ENCODE measurements at places on chromosomes 16 and 17.

DNA sequence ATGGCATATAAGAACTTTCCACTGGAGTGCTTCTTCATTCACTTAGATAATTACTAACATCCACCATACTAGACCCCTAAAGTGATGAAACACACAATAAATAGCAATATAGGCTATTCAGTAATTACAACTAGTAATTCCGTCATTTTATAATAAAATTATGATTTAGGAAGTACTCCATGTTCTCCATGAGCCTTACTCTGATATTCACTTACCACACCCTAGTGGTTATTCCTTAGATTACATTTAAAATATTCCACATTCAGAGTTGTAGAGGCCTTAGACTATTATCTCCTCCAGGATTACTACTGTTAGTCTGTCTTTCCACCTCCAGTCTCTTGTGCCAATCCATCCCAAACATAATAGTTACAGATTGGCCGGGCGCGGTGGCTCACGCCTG, 62.4 kb downstream of the STH start:
- DNase-seq: peak; percentile 11

DNA sequence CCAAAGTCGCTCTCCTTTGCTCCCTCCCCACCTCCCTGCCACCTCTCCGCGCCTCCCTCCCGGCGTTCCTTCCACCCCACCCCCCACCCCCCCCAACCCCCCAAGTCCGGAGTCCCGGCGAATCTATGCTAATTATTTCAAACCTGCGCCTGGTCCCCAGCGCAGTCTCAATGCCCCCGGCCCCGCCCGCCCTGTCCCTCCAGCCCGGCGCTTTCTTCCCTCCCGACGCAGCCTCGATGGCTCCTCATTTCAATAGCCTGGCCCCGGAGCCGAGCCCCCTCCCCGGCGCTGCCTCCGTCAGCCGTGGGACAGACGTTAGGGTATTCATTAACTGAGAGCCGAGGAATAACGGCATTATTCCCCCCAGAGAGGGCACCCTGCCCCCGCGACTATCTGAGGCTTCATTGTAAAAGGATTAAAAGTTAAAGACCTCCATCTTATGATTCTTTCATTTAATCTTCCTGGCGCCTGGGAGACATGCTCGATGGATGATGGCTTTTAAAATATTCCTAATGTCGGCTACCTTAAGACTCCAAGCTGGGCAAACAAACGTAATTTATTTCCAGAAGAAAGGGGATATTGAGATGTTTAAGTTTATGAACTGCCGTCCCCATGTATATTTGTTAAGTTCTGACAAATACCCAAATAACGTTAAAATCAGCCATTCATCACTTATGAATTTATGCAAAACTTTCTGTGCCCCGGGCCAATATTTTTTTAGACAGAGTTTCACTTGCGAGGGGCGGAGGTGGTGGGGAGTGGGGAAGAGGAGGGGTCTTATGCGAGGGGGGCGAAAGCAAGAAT, 3.4 kb downstream of the NOG start:
- no peak for DNase-seq

- DNase-seq: no peak
Measured at GRCh38 chr17:40139566-40140058, 725 bp upstream of the CASC3 start.

GRCh38 chr17:57636274-57636673, 108.8 kb downstream of the CCDC182 start:
- DNase-seq: no peak

GRCh38 chr16:89395150-89396142, 94.9 kb downstream of the ANKRD11 start:
- DNase-seq: peak; percentile 96

GRCh38 chr16:57539072-57539796, 2.9 kb upstream of the CCDC102A start:
- DNase-seq: no peak

DNA sequence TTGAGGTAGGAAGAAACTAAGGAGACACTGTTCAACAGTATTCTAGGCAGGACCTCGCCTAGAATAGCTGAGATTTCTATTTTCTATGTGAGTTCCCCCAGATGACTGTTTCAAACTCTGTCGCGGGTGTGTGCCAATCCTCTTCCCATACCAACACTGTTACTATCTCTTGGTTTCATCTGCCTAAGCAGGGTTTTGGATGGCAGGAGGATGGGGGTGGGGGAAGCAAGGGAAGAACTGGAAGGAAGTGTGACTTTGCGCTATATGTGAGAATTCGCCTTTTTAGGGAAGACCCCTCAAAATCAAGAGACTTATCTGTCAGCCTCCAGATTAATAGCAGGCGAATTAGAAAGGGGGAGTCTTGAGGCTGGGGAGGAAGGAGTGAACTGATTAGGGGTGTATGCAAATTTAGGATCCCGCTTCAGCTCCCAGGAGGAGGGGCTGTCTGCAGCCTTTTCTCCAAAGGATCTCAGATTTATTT, 521 bp upstream of the G6PC3 start:
- peak; percentile 40 for DNase-seq

DNA sequence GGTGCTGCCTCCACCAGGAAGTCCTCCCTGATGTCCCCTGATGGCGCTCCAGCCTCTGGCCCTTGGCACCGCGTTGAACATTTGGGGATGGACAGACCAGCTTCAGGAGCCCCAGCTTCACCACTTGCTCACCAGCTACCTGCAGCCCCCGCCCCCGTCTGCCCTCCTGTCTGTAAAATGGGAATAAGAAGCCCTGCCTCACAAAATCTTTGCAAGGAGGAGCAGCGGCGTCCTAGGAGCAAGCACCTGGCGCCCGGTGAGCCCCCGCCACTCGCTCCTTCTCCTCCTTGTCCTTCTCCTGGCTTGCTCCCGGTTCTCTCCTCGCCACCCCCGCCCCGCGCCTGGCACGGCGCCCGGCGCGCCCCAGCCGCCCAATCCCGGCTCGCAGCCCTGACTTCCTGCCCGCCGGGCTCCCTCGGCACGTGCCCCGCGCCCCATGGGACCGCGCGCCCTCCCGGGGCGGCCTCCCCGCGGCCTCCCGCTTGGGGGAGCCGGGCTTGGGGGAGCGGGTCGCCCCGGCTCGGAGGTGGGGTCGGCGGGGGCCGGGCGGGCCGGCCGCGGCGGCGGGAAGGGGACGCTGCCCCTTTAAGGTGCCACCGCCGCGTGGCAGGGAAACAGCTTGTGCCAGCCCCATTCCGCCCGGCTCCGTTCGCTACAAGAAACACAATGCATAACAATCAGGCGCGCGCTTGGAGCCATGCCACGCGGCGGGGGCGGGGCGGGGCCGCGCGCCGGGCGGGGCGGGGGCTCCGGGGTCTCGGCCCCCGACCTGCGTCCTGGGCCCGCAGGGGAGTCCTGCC, 9.1 kb upstream of the PPP1R1B start:
- DNase-seq: peak; percentile 58

- peak; percentile 83 for DNase-seq
Measured at GRCh38 chr17:33469911-33470310, 176.8 kb upstream of the ASIC2 start.

DNA sequence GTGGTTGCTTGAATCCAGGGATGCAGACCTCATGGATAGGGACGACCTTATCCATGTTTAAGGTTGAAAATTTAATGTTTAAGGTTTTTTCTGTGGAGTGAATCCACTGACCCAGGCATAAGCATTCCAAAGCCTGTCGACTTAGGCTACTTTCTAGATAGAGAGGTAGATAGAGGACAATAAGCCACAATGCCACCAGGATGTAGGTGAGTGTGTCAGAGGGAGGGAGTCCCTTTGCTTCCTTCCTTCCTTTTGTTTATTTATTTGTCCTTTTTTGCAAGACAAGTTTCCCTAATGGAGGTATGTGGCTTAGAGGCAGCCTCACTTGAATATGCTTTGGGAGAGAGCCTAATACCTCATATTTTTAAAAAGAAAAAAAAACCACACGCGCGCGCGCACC, 834.2 kb upstream of the SOX9 start:
- no peak for DNase-seq

DNA sequence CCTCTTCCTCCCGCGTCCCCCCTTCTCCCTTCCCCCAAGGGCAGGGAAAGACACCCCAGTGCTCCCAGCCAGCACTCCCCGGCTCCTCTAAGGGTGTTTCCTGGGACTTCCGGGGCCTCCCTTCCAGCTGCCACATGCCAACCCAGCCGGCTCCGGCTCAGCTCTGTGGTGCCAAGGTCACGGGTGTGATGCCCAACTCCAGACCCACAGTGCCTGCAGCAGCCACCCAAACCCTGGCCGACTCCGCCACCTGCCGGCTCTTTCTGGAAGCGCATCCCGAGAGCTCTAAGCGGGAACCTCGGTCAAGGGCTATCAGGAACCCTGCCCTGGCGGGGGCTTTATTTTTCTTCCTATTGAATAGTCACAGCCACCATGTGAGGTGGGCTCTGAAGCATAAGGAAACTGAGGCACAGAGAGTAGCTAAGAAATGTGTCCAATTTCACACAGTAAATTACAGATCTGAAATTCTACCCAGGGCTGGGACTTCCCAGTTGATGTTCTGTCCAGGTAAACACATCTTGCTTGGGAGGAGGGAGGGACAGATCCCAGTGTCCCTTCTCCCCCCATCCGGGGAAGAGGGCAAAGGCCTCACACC, 3.3 kb upstream of the PPP1R1B start:
- peak; percentile 50 for DNase-seq

GRCh38 chr17:1058423-1059130, 61.6 kb downstream of the TIMM22 start:
- peak; percentile 51 for DNase-seq

DNA sequence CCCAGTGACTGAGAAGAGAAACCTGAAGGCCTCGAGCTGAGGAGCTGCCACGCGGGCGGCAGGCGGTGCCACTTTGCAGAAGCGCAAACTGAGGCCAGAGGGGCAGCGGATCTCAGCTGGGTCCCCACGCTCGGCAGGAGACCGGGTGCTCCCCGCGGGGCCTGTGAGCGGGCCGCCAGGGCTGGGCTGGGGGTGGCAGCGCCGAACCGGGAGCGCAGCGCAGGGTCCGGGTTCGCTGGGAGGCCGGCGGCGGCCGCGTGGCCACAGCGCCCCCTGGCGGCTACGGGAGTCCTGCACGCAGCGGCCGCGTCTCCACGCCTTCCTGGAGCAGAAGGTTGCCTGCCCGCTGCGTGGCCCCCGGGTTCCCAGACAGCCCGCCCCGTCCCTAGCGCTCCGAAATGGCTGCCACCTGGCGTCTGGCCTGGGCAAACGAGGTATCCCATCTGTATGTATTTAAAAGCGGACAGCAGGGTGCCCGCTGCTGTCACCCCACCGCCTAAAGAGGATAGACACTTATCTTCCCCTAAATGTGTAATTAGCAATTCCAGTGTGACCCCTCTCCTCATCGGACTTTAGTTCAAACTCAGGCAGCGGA, 96.1 kb upstream of the CDH5 start:
- peak; percentile 81 for DNase-seq

GRCh38 chr17:45828171-45828570, 16.5 kb upstream of the SPPL2C start:
- no peak for DNase-seq

GRCh38 chr16:3202903-3203539, 15.0 kb downstream of the OR1F1 start:
- no peak for DNase-seq

- DNase-seq: peak; percentile 45
Measured at GRCh38 chr17:40442392-40443195, 656 bp upstream of the IGFBP4 start.

DNA sequence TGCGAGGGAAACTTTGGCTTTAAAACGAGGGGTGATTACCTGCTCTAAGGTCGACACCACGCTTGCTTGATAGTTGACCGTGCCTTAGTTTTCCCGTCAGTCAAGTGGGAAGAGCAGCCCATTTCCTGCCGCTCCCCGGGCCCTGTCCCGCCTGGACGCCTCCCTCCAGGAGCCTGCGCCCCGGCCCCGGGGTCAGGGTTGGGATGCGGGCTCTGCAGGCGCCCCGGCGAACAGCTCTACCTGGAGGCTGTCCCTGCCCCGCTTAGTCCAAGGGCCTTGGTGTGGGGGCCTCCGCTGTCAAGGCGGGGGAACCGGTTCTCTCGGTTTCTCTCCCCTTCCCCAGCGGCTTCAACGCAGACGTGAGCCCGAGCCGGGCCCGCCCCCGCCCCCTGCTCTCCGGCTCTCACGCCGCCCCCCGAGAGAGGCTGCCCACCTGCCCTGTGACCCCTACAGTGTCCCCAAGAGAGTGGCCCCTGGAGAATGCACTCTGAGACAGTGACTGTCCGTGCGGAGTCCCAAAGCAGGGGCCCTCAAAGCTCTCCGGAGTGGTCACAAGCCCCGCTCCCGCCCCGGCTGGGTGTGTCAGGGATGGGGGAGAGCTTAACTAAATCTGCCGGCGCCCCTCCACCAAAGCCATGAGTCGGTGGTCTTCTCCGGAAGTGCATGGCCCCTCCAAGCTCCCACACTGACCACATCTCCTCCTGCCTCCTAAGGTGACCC, 117.4 kb upstream of the SMURF2 start:
- DNase-seq: no peak

DNA sequence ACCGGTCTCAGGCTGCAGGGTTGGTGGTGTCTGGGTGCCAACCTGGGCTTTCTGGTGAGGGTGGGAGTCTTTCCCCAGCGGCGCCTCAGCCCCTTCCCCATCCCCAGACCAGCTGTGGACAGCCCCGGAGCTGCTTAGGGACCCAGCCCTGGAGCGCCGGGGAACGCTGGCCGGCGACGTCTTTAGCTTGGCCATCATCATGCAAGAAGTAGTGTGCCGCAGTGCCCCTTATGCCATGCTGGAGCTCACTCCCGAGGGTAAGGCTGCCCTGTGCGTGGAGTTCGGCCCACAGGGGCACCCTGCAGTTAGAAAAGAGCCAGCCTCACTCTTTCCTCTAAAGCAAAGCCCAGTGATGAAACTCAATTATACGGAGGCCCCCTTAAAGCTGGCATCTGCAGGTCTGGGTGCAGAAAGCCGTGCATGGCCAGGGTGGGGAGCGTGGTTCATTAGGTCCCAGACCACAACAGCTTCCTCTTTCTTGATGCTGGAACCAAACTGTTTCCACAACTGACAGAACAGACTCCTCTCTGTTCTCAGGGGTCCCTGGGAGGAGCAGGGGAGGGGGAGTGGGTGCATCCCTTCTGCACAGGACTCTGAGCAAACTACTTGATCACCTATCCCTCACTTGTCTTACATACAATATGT, 10.7 kb downstream of the GUCY2D start:
- DNase-seq: no peak

DNA sequence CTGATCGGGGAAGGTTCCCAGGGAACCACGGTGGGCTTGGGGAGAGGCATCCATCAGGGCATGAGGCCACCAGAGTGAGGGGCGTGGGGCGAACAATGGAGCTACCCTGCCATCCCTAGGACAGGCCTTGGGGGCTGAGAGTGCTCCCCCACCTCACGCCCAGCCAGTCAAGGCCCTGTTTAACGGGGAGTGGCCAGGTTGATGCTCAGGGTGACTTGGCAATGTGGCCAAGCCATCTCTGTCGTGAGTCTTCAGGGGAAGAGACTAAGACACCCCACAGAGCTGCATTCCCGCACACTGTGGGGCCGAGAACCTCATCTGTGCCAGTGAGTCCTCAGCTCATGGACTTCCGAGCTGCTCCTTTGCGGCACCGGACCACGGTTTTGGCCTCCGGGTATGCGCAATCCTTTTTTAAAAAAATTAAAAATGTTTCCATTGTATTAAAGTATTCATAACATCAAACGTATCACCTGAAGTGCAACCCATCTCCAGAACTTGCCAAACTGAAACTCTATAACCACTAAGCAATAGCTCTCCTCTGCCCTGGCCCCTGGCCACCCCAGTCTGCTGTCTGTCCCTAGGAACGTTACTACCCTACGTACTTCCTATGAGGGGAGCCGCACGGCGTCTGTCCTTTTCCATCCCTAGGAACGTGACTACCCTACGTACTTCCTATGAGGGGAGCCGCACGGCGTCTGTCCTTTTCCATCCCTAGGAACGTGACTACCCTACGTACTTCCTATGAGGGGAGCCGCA, 71.8 kb upstream of the DOC2B start:
- DNase-seq: no peak

All from fibroblast of skin of right biceps (primary cell).